ENCODE measurements at places on chromosomes 6 and 20.

DNA sequence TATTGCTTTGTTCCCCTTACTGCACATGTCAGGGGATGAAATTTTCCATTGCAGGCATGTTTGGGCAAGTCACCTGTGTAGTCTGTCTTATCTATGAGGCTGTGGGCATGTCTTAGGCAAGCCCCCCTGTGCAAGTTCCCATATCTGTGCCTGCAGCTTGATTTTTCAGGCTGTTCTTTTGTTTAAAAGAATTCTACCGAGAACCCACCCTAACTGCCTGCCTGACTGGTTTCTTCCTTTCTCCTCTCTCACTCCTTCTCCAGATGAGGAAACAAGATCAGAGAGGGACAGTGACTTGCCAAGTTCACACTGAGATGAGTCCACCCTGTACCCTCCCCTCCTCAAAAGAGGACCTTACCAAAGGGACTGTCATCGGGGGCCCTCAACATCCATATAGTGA is 11.0 kb downstream of the TREML2 start:
- DNase-seq = no peak

DNA sequence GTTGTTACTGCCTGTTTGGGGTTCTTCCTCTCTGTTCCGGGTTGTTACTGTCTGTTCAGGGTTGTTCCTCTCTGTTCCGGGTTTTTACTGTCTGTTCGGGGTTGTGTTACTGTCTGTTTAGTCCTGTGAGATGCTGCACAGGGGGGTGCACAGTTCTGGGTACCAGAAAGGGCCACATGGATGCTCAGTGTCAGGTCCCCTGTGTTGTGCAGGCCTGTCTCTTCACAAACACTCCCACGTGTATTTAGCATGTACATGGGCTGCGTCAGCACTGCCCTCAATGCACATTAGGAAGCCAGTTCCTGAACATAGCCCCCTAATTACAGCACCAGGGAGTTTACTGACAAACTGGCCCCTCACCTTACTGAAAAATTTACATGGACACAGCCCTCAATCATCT is 118.5 kb downstream of the DLL1 start:
- no peak for DNase-seq

- no peak for DNase-seq
Observed at GRCh38 chr20:5001174-5002076, at the start of gene SLC23A2. Gene SLC23A2, minus strand, starts transcription at chr20:5001510. Its CDS starts 68,948 bp downstream, at chr20:4932562.

DNA sequence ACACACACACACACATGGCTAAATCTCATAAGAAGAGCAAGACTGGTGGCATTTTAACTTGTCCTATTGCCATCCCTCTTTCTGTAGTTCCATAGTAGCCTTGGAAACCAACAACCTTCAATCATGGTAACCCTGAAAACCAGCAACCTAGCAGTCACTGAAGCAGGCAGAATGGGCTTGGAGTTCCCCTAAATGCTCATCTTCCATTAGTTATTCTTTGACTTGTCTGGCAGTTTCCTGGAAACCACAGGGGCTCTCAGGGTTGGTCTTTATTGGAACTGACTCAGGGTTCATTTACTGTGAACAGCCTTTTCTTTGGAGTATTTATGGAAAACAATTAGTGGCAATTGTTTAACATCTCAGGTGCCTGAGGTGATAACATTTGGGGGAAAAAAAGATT is 19.4 kb upstream of the BRPF3 start:
- no peak for DNase-seq

- no peak for DNase-seq
Observed at GRCh38 chr6:4320860-4321259, 185.5 kb upstream of the ECI2 start.

DNA sequence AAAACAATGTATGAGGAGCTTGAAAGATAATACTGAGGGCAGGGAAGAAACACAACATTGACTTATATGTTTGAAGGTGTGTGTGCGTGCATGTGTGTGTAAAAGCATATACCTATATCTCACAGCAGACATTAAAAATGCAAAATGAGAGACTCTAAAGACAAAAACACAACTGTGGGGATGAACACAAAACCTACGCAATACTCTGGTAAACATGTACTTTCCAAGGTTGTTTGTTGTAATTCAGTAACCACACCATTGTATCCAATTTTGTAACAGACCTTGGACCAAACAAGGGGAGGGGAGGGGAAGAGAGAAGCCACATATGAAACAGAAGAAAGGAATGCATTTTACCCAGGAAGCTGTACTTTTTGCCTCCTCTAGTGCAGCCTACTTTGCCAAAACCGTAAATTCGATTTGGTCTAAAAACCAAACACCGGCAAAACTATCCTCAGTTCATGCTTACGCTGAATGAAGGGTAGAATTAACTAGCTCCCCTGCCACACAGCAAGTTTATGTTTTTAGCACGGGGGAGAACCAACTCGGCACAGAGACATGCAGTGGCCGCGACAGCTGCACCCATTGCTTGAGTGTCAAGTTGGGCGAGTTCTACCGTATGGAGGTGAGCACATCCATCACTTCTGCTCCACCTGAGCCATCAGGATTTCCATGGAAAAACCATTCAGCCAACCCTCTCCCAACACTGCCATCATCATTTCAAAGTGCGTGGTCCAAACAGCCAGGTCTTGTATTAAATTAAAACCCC is 50.0 kb downstream of the CNKSR3 start:
- DNase-seq = no peak

GRCh38 chr6:43013097-43013842 is 476 bp downstream of the MEA1 start:
- DNase-seq = no peak

GRCh38 chr6:74333406-74333805 is 637.4 kb downstream of the CD109 start:
- DNase-seq = no peak

DNA sequence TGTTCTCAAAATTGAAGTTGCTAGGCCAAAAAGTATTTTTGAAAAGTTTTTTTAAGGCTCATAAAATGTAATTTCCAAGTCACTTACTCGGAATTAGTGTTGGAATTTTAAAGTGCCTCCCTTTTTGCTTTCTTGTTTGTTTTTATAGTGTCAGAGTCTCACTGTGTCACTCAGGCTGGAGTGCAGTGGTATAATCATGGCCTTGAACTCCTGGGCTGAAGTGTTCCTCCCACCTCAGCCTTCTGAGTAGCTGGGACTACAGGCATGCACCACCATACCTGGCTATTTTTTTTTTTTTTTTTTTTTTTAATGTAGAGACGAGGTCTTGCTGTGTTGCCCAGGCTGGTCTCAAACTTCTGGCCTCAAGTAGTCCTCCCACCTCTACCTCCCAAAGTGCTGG is 40.0 kb upstream of the GNRH2 start:
- DNase-seq = no peak

- DNase-seq = no peak
Observed at GRCh38 chr6:106670236-106670635, 40.9 kb downstream of the QRSL1 start.

DNA sequence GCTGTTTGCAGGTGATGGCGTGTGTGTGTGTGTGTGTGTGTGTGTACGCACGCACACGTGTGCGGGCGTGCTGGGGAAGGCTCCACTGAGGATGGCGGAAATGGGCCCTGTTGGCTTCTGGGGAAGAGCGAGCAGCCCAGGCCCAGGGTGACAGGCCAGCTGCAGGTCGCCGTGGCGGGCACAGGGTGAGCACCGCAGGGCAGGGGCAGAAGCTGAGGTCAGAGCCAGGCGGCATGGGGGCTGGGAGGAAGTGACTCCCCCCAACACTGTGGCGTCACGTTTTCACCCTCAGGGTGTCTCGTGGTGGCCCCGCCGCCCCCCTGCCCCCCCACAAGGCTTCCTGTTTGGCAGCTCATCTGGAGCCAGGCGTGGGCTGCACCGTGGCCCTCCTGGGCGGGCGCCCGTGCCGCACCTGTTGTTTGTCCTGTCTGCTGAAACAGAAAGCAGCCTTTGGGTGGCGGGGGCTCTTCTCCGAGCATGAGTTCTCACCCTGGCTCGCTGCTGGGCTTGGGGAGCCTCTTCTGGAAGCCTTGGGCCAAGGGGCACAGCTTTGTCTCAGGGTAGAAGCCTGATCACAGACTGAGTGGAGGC is 7.1 kb downstream of the RBM38 start:
- DNase-seq = no peak

DNA sequence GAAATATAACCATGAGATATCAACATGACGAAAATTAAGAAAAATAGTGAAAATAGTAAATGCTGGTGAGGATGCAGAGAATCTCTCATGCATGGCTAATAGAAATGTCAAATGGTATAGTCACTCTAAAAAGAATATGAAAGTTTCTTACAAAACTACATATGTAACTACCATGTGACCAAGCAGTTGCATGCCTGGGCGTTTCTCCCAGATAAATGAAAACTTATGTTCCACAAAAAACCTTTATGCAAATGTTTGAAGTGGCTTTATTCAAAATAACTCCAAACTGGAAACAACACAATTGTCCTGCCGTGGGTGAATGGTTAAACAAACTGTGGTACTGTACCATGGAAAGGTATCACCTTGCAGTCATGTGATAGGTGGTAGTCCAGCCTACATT is 112.4 kb downstream of the HDGFL1 start:
- DNase-seq = no peak

DNA sequence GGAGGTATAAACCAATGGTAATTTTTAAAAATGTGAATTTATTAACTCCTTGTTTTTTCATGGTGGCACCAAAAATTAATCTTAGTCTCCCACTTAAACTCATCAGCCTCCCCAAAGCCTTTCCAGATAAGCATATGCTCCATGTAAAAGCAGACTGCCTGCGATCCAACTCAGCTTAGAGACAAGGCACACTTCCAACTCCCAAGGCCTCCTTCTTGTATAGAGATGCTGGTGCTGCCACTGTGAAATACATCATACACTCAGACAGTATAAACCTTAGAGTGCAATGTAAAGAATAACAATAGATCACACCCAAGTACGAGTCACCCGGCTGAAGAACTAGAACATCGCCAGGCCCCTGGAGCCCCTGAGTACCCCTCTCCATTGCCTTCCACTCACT is 2.0 kb downstream of the ANKRD6 start:
- no peak for DNase-seq

GRCh38 chr6:150922137-150922536 is 56.6 kb downstream of the MTHFD1L start:
- DNase-seq = no peak

GRCh38 chr6:11654876-11655275 is 117.3 kb downstream of the TMEM170B start:
- no peak for DNase-seq

GRCh38 chr6:27888566-27888965 is 23.6 kb downstream of the OR2B2 start:
- no peak for DNase-seq

DNA sequence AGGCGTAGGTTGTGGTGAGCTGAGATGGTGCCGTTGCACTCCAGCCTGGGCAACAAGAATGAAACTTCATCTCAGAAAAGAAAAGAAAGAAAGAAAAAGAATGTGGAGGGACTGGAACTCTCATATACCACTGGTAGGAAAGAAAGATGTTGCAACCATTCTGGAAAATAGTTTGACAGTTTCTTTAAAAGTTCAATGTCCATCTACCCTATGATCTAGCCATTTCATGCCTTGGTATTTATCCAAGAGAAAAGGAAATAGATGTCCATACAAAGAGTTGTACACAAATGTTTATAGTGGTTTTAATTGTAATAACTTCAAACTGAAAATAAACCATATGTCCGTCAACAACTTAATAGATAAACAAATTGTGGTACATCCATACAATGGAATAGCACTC is 190.1 kb upstream of the ZNF217 start:
- no peak for DNase-seq

- no peak for DNase-seq
Observed at GRCh38 chr6:16564436-16564835, 196.8 kb downstream of the ATXN1 start.

GRCh38 chr6:137084090-137084489 is 39.3 kb upstream of the IL20RA start:
- no peak for DNase-seq

DNA sequence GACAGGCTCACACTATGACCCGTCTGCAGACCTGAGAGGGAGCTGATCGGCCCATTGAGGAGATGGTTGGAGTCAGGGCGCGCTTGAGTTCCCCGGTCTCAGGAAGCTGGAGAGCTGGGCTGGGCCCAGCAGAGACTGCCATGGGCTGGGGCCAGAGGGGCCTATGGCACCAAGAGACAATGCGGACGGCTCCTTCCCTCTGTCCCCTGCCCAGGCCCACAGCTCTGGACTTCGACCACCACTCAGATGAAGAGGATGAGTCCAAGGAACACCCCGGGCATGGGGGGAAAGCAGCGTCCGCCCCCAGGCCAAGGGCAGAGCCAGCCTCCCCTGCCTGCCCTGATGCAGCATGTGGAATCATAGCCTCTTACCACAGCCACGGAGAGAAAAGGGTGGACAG is 40.2 kb upstream of the PHACTR3 start:
- DNase-seq = no peak

GRCh38 chr6:164581563-164581962 is 727.8 kb downstream of the C6orf118 start:
- DNase-seq = no peak

DNA sequence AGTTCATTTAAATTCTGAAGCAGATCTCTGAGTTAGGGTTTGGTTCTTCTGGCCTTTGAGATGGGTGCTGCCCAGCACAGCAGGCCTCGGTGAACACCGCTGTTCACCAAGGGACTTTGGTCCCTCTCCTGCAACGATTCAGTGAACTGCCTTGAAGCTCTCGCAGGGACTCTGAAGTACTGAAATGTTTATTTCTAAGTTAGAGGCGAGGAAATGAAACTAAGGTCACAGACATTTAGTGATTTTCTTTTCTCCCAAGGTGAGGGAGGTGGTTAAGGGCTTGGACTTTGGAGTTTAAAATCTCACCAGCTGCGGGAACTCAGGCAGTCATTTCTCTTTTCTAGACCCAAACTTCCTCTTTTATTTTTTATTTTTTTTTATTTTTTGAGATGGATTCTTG is 26.2 kb downstream of the E2F3 start:
- DNase-seq = no peak

GRCh38 chr20:8498571-8498970 is 366.5 kb downstream of the PLCB1 start:
- no peak for DNase-seq

DNA sequence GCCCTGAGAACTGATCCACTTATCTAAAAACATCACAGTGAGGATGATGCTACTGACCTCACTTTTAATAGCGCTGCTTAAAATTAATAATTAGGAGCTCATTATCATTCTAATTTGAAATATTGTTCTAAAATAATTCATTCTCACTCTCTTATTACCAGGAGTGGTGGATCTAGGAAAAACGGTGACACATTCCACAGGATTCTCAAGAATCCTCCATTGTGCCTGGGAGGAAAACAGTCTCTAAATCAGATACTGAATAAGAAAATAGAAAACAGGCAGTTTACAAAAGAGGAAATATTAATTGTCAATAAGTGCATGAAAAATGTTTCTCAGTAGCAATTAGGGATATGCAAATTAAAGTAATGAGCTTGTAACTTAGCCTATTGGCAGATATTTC is 187.4 kb downstream of the TENT5A start:
- no peak for DNase-seq

Measured in dorsolateral prefrontal cortex (tissue), 122 donors.